ENCODE measurements at places on chromosomes 5 and 9.

DNA sequence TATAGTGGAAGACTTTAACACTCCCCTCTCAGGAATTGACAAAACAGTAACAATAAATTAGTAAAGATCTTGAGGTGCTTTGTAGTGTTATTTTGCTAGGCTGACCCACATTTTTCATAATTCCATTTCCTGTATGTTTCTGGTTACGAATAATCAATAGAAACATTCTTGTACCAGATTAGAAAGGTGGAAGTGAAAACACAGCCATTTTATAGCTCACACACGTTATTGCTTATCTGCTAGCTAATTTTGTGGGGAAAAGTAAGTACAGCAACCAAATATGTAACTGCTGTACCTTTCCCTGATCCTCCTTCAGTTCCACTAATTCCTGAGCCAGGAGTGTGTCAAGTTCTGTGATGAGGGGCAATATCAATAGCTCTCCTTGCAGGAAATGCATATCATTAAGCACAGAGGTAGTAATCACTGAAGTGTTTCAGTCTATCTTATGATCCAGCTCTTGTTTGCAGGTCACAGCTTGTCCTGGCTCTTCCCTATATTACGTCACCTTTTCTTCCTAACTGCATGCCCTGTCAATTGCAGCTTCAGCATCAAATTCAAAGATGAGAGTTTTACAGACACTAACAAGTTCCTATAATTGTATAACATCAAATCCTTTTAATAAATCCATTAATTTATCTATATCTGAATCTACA, 59.4 kb downstream of the MINAR2 start:
- H3K27ac ChIP-seq: no peak overlapping the region
- DNase-seq: no peak
- no peaks in the 10 kb centered on the region for H3K36me3 ChIP-seq
- no peaks in the 10 kb centered on the region for H3K4me1 ChIP-seq
- no peak overlapping the region for H3K4me3 ChIP-seq

DNA sequence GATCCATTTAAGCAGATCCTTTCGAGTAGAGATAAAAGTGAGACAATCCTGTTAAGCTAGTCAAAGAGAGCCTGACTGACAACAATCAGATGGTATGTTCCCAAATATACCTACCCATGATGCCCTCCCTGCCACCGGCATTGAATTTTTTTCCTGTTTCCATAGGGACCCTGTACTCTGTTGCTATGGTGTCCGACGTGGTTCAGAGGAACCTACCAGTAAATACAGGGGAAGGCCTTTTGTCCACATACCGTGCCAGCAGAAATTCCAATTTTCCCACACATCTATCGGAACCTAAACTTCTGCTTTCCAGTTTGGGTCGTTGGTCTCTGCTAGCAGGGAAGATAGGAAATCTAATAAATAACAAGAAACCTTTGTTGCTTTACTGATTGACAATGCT, 64.7 kb downstream of the MEGF10 start:
- no peak overlapping the region for H3K27ac ChIP-seq
- H3K27me3 ChIP-seq: no peaks in the 10 kb centered on the region
- DNase-seq: no peak
- no peaks in the 10 kb centered on the region for H3K4me1 ChIP-seq
- no peak overlapping the region for H3K4me3 ChIP-seq

- no peaks in the 10 kb centered on the region for H3K4me1 ChIP-seq
- no peak for DNase-seq
- no peak overlapping the region for H3K4me3 ChIP-seq
- H3K27me3 ChIP-seq: no peaks in the 10 kb centered on the region
These were observed 226.5 kb downstream of the CDK5RAP2 start for GRCh38 chr9:120353506-120353905.

GRCh38 chr5:134131578-134132350, 17.3 kb downstream of the TCF7 start:
- peak; percentile 40 for DNase-seq
- no peak overlapping the region for H3K4me3 ChIP-seq
- peak overlapping the region; percentile 53 for H3K27ac ChIP-seq
- H3K4me1 ChIP-seq: peaks cover 67% of the 10 kb centered on the region

GRCh38 chr9:105725370-105725769, 31.0 kb downstream of the TMEM38B start:
- no peak for DNase-seq
- H3K27ac ChIP-seq: no peak overlapping the region
- no peaks in the 10 kb centered on the region for H3K4me1 ChIP-seq
- no peaks in the 10 kb centered on the region for H3K36me3 ChIP-seq

DNA sequence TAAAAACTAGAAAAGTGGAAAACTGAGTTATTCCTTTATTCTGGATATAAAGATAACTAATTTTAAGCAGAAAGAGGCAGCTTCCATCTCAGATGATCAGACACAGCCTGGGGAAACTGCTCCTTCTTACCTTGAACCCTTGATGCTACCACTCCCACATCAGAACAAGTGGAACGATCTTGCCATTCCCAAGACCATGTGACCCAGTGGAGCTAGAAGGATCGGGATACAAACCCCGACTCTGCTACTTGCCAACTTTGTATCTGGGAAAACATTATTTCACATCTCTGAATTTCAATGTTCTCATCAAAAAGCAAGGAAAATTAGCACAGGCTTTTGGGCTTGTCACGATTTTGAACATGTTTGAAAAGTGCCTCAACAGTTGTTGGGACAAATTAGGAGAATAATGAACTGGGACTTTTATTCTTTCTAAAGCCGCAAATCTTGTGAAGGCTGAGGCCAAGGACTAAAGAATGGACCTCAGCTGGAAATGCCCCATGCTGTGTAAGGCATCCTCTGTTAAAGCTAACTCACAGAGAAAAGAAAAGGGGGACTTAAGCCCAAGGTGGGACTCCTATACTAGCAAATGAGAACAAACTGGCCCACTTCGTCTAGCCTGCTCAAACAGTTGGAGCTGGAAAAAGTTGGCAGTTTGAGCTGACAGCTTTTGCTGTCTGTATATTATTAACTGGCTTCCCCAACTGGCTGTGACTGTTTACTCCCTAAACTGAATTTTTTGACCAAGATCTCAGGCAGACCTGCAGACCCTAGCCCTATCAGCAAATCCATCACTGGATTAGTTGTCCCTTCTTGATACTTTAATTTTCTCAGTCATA, 552.3 kb downstream of the EFNA5 start:
- no peaks in the 10 kb centered on the region for H3K36me3 ChIP-seq
- H3K4me1 ChIP-seq: no peaks in the 10 kb centered on the region
- H3K27me3 ChIP-seq: no peaks in the 10 kb centered on the region
- no peak overlapping the region for H3K27ac ChIP-seq
